Common myeloid progenitor, CD34-positive (primary cell): ENCODE measurements at places on chromosomes 11 and 22.

GRCh38 chr22:11616811-11617210 lies 3911.2 kb upstream of the OR11H1 start:
- no peak for DNase-seq

DNA sequence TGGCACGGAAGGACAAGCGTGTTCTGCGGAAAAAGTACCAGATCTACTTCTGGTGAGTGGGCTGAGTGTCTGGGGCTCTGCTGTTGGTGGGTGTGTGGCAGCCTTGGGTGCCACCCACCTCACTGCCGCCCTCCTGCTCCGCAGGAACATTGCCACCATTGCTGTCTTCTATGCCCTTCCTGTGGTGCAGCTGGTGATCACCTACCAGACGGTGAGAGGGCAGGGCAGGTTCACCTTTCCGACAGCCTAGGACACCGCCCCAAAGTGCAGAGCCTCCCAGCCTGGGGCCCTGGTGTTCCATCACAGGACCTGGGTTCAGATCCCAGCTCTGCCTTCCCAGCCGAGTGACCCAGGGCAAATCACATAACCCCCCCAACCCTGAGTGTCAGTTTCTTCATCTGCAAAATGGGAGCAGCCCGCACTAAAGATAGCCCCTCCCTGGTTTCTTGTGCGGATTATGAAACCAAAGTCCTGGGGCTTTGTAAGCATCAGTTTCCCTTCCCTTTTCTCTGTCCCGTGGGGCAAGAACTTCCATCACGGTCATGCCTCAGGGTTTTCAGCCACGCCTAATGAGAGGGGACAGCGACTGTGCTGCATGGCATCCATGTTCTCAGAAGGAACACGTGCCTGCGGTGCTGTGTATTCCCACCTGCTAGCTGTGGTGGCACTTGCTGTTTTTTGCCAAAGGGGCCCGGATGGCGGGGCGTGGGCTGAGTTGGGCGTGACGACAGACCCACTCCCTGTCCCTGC lies 9.8 kb upstream of the TAGLN start:
- DNase-seq = no peak

- DNase-seq = peak; percentile 59
These were observed 59.6 kb upstream of the PAX6 start for GRCh38 chr11:31870609-31871309.

- no peak for DNase-seq
These were observed 10.1 kb upstream of the OSBPL5 start for GRCh38 chr11:3175194-3175593.

- DNase-seq = peak; percentile 87
These were observed 76.2 kb upstream of the TTLL12 start for GRCh38 chr22:43262990-43263644.
